ENCODE measurements at places on chromosomes 3 and 15.

- no peak for DNase-seq
Observed at GRCh38 chr15:60973637-60974415, 255.3 kb downstream of the RORA start.

GRCh38 chr3:12046406-12046805 lies 42.2 kb downstream of the SYN2 start:
- DNase-seq: no peak

DNA sequence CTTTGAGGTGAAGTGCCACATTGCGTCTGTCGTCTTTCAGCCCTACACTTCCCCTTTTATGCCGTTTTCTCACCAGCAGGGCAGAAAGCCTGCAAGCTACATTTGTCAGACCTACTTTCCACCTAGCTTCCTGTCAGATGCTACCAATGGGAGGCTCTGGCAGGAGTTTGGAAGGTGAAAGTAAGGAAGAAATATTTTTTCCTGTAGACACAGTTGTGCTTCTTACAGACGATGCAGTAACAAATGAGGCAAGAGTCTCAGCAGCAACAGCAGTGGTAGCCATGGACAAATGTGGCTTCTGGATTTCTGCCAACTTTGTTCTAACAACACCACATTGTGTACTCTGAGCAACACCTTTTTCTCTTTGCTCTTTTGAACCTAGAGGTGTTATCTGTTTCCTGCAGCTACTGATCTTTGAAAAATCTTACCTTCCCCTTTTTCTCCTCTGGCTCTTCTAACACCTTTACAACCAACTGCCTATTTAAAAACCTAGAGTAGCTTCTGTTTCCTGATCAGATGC lies 70.6 kb upstream of the STT3B start:
- no peak for DNase-seq

- DNase-seq: no peak
Observed at GRCh38 chr15:67215102-67215501, 39.4 kb downstream of the AAGAB start.

DNA sequence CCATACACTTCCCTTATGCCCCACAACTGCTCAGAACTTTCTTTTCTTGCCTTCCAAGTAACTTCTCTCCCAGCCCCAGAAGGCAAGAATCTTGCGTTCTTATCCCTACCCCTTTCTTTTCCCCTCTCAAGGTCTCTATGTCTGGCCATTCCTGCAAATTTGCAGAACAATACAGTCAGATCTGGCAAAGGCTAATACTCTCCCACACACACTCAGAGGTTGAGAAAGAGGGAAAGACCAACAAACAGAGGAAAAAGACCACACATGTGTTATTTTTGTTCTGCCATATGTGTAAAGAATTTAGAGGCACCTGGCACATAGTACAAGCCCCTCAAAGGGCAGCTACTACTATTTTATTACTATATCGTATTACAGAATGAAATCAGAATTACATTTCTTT lies 25.7 kb downstream of the GJD2 start:
- DNase-seq: no peak

GRCh38 chr15:33618350-33618749 lies 307.6 kb downstream of the RYR3 start:
- no peak for DNase-seq

DNA sequence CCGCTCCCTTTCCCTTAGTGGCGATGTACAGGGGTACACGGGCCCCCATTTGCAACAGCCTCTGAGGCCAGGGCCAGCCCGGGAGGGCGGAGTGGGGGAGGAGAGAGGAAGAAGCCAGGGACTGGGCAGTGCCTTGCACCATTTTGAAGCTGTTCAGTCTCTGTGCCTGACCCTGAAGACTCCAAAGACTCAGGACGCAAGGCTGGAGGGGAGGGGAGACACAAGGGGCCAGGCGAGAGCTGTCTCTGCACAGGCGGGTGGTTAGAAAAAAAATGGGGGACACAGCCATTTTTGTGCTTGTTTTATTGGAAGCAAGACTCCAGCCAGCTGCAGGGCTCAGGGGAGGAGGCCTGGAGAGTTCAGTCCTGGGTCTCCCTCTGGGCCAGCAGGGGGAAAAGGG lies 1.6 kb downstream of the RPP25 start:
- DNase-seq: no peak

- DNase-seq: peak; percentile 48
Observed at GRCh38 chr3:197736010-197736490, 654 bp downstream of the RUBCN start.

- peak; percentile 45 for DNase-seq
Observed at GRCh38 chr3:9951598-9951961, 628 bp downstream of the PRRT3 start.

GRCh38 chr3:158443632-158444031 lies 127.4 kb upstream of the MLF1 start:
- DNase-seq: no peak

GRCh38 chr3:152524198-152525140 lies 255.7 kb downstream of the MBNL1 start:
- no peak for DNase-seq

- DNase-seq: no peak
Observed at GRCh38 chr3:40765884-40766283, 241.1 kb downstream of the ZNF621 start.

DNA sequence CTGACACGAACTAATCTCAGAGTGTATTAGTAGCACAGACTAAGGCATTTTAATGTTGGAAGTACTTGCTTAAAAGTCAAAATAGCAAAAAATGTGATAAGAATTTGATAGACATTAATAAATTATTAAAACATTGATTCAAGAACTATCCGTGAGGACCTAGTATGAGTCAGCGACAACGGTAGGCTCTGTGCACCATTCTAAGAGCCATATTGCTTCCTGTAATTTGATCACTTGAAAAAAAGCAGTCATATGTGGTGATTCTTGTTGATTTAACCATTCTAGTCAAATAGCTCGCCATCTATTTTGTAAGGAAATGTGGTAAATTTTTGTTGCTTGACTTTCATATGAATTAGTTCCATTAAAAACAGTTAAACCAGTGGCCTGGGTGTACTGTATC lies 534.9 kb upstream of the ARRDC4 start:
- no peak for DNase-seq

- no peak for DNase-seq
Observed at GRCh38 chr3:52185837-52186236, 12.1 kb upstream of the ALAS1 start.

GRCh38 chr3:79236496-79236895 lies 531.3 kb downstream of the ROBO1 start:
- no peak for DNase-seq

DNA sequence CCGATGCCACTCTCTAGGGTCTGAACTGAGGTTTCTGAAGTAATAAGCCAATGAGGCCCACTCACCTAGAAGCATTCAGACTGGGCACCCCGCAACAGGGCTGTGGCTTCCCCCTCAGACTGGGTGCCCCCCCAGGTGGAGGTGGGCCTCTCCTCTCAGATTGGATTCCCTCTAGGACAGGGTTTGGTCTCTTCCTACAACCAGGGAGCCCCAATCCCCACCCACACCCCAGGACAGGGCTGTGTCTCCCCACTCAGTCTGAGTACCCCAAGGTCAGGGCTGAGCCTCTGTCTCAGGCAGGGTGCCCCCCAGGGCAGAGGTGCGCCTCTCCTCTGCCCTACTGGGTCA lies 27.7 kb downstream of the PTH1R start:
- DNase-seq: no peak

DNA sequence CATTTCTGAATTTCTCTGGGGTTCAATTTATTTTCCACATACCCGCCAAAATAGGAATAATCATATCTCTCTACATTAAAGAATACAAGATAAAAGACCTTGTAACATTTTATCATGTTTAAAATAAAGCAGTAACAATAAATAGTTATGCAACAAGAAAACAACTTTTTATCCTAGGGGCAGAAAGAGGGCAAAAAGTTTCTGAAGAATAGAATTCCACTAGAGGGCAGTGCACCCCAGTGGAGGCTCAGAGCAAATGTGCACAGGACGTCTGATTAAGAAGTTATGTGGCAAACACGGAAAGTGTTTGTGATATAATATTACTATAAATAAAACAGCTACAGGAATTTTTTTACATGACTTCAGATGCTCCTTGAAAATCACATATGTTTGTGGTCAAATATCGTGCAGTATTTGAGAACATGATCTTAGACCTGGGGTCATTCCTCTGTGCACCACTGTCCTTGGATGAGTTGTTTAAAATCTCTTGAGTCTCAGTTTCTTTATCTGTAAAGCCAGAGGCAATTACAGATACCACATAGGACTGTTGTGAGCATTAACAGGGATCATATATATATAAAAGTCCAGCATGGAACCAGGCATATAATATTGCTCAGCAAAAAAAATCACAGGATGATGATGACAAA lies 13.2 kb upstream of the PIK3R4 start:
- peak; percentile 22 for DNase-seq

GRCh38 chr3:123034120-123034519 lies 6.6 kb upstream of the SEMA5B start:
- no peak for DNase-seq

- no peak for DNase-seq
Observed at GRCh38 chr15:51448622-51449399, 107.4 kb downstream of the GLDN start.

DNA sequence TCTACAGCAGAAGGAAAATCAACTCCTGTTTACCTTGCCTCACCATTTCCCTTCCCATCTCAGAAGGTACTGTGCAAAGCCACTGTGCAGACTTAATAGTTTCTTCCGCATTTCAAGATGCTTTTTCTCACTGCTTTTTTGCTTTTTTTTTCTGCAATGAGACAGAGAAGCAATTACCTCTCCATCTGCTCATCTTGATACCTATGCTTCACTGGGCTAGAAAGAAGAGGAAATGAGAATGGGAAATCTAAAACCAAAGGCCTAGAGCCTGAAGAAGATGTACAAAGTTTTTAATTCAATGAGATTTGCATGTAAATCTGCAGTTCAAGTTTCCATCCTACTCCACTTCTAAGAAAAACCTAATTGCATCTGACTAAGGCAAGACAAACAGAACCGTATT lies 238.1 kb upstream of the SETMAR start:
- no peak for DNase-seq

DNA sequence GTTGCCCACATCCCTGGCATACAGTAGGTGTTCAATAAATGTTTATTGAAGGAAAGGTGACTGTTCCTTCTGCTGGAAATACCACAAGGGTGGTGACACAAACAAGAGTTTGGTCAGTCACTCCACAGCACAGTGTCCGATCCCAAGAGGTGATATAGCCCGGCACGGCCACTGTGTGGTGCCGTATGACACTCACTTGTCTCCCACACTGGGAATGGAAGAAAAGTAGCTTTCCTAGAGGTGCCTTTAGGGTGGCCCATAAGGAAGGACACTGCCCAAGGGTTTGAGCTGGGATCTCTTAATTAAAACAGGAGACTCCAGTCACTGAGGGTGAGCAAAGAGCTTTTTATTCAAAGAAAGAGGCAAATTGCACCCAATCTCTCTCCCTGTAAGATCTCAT lies 40.5 kb downstream of the TGM4 start:
- no peak for DNase-seq
